ENCODE measurements at places on chromosomes 6 and 20.

DNA sequence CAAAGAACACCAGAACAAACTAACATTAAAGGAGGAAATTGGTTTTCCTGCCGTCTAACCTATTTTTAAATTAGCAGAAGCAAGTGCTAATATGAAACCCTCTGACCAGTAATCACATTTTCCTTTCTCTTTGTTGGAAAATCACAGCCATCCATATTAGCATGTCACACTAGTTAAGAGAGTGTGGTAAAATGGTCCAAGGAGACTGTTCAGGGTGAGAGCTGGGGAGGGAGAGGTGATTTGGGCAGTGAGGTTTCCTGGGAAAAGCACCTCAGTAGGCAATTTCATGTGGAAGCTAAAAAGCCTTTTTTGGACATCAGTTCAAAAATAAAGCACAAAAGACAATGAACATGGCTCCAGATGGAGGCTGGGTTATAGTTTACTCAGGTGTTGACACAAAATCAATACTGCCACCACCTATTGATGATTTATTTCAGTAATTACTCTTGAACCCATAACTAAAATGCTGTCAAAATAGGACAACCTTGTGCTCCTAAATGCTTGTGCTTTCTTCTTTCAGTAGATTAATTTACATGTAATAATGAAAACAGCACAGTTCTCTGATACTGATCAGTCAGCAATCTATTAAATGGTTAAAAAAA is 333.2 kb downstream of the SAMD5 start:
- no peak for DNase-seq

DNA sequence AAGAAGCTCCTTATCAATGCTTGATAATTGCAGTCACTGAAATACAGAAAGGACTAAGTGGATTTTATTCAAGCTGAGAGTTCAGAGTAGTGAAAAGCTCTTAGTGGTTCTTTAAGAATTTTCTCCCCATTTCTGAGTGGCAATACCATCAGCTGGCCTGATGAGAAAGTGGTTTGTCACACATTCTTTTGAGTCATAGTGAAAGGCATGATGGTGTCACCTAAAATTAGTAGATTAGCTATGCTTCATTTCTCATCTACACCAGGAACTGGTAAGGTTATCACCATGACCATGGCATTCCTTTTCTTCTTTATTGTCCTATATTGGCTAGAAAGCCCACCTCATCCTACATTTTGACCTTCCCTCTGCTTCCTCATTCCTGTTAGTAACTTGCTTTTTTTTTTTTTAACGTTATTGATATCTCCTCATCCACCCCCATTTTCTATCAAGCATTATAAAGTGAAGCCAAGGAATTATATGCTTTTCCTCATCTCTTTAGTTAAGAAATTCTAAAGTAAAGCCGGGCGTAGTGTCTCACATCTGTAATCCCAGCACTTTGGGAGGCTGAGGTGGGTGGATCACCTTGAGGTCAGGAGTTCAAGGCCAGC is 67.4 kb upstream of the LOC128125822 start:
- DNase-seq = no peak

- DNase-seq = no peak
These were observed 332.3 kb downstream of the BCKDHB start for GRCh38 chr6:80438772-80439171.

GRCh38 chr6:150016324-150017185 is 8.8 kb downstream of the RAET1L start:
- no peak for DNase-seq

GRCh38 chr20:16260911-16261310 is 312.3 kb downstream of the KIF16B start:
- no peak for DNase-seq

GRCh38 chr6:165575158-165575549 is 87.9 kb downstream of the PDE10A start:
- DNase-seq = no peak

Measured in activated T-helper 1 cell treated with anti-CD3 and anti-CD28 coated beads, Interleukin-2, amount 50 U/mL, for 16 hours (primary cell).